ENCODE measurements at places on chromosomes 12 and 14.

DNA sequence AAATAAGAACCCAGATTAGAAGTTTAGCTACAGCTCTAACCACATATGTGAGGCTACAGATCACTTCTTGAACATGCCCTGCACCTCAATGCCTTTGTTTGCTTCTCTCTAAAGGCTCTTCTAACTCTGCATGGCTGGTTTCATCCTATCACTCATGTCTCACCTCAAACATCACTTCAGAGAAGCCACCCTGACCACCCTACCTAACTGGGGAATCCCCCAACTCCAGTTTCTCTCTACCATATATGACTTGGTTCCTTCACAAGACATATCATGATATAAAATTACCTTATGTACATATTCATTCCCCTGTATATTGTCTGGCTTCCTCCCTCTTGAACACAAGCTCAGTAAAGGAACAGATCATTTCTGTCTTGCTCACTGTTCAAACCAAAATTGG lies 250.2 kb upstream of the GRIP1 start:
- no peak for DNase-seq

DNA sequence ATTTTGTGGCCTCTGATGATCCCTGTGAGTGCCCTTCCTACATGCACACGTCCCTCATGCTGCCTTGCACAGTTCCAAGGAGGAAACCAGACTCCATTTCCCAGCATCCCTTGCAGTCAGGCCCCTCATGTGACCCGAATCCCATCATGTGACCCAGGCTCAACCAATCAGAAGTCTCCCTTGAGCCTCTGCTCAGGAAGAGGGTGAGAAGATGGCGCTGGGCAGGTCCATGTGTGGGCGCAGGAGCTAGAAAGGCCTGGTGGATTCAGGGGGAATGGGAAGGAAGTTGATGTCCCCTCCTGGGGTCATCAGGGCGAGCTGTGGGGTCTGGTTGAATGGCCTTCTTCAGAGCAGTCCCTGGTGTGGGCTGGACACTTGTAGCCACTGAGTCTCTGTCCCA lies 240.5 kb downstream of the ADGRD1 start:
- DNase-seq: no peak

DNA sequence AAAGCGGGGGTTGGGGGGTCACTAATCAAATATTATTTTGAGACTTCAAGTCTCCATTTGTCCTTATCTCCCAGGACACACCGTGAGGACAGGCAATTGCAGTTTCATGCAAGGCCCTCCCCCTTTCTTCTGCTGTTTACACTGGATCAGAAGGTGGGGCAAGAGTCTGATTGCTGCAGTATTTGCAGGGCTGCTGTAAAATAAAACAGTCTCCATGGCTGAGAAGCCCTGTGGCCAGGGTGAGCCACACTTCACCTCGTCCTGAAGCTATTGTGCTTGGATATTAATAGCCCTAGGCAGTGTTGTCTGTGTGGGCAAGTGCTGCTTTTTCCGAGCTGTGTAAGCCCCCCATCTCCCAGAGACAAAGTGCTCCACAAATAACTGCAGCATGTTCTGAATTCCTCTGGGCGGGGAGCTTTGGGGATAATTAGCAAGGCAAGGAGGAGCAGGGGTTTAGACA lies 187.4 kb upstream of the NTF3 start:
- DNase-seq: no peak

- no peak for DNase-seq
Observed at GRCh38 chr12:7937833-7938506, 2.0 kb upstream of the SLC2A3 start.

DNA sequence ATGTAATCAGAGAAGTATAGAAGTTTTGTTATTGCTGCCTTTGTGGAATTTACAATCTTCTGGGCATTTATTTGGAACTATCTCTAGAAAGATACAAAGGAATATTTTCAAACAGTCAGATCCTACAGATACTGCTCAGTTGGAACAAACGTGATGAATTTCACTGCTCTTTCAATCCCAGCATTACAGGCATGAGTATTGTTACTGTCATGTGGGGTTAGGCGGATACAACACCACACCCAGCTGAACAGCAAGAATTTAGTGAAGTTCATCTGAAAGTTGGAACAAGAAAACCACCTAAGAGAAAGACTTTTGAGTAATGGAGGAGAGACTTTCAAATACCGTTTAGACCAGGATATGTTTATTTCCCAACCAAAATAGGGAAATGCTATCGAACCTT lies 123.3 kb upstream of the PLXNC1 start:
- DNase-seq: no peak

DNA sequence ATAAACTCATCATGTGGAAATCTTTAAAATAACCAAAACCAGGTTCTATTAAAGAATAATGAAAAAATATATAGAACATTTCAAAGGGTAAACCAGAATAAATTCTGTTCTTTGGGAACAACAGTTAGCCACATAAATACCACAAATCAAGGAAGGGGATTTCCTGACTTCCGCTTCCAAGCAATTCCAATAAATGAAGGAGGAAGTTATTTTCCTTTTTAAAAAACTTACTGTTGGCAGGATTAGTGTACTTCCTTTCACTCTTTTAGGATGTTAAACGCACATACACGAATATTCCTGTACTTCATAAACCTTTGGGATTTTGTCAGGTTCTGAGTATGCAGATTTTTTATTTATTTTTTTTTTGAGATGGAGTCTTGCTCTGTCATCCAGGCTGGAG lies 13.7 kb upstream of the LIMA1 start:
- no peak for DNase-seq

- peak; percentile 3 for DNase-seq
Observed at GRCh38 chr14:83463500-83464098, 1929.9 kb upstream of the SEL1L start.

DNA sequence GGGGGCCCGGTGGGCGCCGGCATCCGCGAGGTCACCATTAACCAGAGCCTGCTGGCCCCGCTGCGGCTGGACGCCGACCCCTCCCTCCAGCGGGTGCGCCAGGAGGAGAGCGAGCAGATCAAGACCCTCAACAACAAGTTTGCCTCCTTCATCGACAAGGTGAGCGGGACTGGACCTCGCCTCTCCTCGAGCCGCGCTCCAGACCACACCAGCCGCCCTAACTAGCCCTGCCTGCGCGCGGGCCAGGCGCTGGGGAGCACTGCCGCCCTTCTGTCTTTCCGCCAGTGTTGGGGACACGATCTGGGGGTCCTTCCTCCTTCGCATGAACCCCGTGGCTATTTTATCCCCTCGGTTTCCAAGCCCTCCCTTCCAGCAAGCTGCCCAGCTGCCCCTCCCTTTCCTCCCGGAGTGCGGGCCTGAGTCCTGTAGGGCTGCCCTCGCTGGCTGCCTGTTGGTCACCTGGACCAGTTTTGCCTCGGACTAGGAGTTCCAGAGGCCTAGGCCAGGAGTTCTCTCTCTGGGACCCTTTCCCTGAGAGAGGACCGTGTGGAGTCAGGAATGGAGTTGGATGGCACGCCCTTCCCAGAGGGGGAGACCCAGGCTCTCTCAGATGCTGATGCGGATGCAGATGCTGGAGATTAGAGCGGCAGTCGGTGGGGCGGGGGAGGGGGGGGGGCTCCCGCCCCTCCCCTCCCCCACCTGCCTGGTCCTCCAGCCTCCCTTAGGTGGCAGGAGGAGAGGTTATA lies 592 bp downstream of the KRT7 start:
- no peak for DNase-seq

GRCh38 chr14:27686137-27686536 lies 1080.5 kb upstream of the FOXG1 start:
- no peak for DNase-seq

- no peak for DNase-seq
Observed at GRCh38 chr14:94048691-94049624, 22.8 kb downstream of the OTUB2 start.

DNA sequence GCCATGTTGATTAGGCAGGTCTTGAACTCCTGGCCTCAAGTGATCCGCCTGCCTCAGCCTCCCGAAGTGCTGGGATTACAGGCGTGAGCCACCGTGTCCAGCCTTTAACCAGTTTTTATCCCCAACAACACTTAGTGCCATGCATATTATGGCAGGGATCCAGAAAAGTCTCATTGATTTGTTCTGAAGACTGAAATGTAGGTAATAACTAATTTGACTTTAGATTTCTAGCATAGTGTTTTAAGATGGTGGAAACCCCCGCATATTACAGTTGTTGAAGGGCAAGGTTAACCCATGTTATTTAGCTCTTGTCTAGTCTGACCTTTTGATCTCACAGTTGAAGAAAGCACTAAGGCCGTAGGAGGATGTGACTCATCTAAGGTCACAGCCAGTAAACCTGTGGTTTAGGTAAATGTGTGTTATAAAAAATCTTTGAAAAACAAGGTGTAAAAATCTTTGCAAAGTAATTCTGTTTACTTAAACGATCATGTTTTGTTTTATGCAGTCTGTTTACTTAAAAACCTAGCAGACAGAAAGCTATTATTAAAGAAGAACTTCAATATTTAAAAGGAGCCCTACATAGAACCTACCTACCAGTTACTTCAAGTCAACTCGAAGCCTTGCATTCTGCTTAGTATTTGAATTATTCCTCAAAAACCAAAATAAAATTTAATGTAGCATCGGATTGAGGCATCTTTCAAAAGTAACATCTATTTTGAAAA lies 24.8 kb downstream of the BICDL1 start:
- DNase-seq: peak; percentile 79

GRCh38 chr14:68461086-68461485 lies 331.8 kb downstream of the ZFP36L1 start:
- DNase-seq: no peak

- DNase-seq: no peak
Observed at GRCh38 chr14:100211366-100211765, 27.6 kb upstream of the YY1 start.

- DNase-seq: no peak
Observed at GRCh38 chr12:109521831-109522230, 44.4 kb downstream of the UBE3B start.

DNA sequence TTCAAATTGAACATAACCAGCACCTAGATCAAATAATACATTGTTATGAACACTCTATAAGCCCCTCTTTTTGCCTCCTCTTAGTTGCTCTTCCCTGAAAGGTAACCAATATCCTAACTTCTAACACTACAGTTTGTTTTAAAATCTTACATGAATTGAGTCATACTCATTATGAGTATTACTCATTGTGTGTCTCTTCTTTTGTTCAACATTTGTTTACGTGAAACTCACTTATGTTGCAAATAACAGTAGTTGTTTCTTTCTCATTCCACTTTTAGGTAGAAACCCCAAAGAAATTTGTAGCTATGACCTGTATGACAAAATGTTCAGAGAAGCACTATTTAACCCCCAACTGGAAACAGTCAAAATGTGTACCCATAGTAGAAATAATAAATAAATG lies 6.6 kb downstream of the LRRC9 start:
- no peak for DNase-seq

DNA sequence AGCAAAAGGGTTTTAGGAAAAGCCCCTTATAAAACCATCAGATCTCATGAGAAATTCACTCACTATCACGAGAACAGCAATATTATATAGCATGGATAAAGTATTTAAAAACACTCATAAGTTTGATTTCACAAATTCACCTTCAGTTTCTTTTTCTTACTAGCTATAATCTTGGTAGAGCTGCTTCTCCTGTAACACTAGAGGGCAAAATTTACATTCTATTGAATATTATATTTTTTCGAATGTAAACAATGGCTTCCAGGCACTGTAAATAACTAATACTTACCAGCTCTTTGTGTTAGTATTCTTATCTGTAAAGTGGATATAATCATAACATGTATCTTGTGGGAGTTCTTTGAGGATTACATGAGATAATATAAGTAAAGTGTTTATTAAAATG lies 259.6 kb downstream of the CCER1 start:
- no peak for DNase-seq

DNA sequence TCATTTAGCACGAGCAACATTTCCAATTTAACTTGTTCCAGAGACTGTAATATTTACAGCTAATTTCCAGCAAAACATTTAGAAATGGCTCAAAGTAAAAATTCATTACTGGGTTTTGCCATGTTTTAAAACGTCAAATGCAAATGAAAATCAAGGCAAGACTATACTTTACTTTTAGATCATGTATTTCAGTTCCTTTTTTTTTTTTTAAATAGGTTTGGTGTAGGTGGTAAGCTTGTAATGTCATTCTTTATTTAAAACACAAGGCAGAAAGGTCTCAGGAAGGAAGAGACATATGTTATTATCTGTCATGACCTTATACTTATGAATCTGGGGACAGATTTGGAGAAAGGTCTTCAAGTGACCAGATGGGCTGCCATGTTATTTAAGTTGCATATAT lies 54.1 kb downstream of the GRIP1 start:
- no peak for DNase-seq

- no peak for DNase-seq
Observed at GRCh38 chr12:9118158-9118557, 2.4 kb upstream of the A2M start.

- peak; percentile 85 for DNase-seq
Observed at GRCh38 chr12:70645494-70646317, 8.5 kb upstream of the PTPRB start.

GRCh38 chr14:96489327-96489726 lies 12.9 kb upstream of the PAPOLA start:
- DNase-seq: no peak

DNA sequence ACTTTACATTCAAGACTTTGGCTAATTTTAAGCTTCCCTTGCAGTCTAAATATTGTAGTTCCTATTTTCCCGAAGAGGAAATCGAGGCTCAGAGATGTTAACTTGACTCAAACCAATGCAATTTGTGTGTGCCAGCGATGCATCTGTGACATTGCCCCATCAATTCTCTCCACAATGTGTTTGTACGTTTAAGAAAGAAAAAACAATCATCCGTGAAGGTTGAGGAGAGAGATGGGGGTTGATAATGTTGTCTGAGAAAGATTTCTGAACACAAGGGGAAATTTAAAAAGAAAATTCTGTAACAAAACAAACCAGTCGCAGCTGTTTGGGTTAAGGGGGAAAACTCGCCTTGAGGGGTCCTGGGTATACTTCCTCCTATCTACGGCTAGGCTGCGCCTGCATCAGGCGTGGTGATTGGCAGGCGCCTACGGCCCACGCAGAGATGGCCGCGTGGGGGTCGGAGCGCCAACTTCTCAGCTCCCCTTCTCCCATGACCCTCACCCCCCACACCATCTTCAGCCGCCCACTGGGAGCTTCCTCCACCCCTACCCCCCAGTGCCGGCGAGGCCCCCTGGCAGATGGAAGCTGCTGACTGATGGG lies 12.3 kb downstream of the SIX1 start:
- no peak for DNase-seq

- DNase-seq: peak; percentile 30
Observed at GRCh38 chr14:44149597-44149996, 357.5 kb downstream of the FSCB start.

GRCh38 chr12:58296863-58297262 lies 355.5 kb downstream of the ATP23 start:
- DNase-seq: no peak

DNA sequence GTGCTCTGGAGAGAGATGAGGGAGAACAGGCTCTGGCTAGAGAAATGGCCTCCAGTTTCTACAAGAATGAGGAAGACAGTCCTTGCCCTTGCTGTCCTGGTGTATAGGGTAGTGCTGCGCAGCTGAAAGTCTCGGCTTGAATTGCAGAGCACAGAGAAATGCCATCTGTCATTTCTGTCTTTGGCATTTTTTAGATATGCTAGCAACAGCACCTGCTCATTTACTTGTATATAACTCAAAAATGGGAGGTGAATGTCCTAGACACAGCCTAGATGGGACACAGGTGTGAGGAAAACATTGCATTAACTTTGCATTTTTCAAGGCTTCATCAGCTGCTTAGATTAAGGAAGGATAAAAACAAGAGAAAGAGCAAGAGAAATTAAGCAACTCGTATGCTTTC lies 35.8 kb downstream of the GPR19 start:
- no peak for DNase-seq

Measured in LoVo (cell line).